ENCODE measurements at places on chromosomes 1 and 21.

DNA sequence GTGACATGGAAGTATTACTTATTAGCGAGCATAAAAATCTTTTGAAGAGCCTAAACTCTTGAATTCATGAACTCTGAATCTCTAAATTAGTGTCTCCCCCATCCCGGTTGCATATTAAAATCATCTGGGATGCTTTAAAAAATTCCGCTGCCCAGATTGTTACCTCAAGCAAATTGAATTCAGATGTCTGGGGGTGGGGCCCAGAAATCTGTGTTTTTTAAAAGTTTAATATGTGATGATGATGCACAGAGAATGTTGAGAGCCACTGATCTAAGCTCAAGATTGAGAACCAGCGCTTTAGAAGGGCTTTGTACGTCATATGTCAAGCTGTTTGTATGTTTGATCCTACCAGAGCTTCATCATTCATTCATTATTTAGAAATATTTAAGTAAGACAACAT is 446.8 kb downstream of the NUF2 start:
- DNase-seq = no peak

DNA sequence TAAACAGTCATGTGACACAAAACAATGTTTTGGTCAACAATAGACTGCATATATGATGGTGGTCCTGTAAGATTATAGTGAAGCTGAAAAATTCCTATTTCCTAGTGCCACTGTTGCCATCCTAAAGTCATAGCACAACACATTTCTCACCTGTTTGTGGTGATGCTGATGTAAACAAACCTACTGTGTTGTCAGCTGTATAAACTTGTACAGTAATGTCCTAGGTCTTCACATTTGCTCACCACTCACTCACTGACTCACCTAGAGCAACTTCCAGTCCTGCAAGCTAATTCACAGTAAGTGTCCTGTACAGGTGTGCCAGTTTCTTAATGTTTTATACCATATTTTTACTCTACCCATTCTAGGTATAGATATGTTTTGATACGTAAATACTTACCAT is 326.1 kb upstream of the USP24 start:
- DNase-seq = no peak

- no peak for DNase-seq
Measured at GRCh38 chr21:40436261-40436660, 410.7 kb downstream of the DSCAM start.

GRCh38 chr1:58815686-58816071 is 31.8 kb upstream of the JUN start:
- no peak for DNase-seq

GRCh38 chr21:37655611-37656300 is 260.5 kb downstream of the KCNJ6 start:
- DNase-seq = no peak

DNA sequence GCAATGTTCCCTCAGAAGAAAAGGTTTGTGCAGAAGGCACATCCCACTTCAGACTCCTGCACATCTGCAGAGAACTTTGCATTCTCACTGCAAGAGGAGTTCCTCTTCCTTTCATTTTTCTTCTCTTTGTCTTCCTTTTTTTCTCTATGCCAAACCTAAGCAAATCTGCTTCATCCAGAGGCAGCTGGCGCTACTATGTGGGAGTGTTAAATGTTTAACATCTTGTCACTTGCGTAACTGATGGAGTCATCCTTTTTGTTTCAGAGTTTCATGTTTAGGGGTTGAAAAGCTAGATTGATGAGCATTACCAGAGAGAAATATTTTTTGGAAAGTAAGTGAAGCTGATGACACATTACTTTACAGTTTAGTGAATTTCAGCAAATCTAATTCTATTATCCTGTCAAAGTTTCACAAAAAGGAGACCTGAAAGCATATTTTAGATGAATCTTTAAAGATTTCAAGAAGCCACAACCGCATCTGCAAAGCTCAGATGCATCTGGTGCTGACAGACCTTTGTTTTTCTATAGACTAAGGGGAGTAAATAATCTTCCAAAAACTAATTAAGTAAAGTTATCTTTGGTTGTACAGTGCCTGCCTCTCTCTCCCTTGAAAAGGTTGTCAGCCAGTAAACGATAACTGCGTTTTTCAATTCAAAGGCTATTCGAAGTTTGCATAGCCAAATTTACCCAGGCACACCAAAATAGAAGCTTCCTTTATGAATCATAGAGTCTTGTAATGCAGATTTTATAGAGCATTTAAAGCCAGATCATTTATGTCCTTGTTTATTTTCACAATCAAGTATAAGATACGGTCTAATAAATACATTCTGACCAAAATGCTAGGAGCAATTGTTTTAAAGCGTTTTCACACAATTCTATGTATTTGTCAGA is 1.2 kb upstream of the LRRC53 start:
- DNase-seq = no peak

GRCh38 chr1:213996320-213997037 is 8.7 kb downstream of the PROX1 start:
- no peak for DNase-seq

GRCh38 chr1:194102607-194103006 is 916.2 kb upstream of the B3GALT2 start:
- DNase-seq = no peak

GRCh38 chr1:17895986-17896385 is 140.9 kb downstream of the ACTL8 start:
- DNase-seq = no peak

- DNase-seq = no peak
Measured at GRCh38 chr1:14897997-14898645, 255.4 kb upstream of the TMEM51 start.

GRCh38 chr1:14658642-14659041 is 60.2 kb downstream of the KAZN start:
- no peak for DNase-seq

DNA sequence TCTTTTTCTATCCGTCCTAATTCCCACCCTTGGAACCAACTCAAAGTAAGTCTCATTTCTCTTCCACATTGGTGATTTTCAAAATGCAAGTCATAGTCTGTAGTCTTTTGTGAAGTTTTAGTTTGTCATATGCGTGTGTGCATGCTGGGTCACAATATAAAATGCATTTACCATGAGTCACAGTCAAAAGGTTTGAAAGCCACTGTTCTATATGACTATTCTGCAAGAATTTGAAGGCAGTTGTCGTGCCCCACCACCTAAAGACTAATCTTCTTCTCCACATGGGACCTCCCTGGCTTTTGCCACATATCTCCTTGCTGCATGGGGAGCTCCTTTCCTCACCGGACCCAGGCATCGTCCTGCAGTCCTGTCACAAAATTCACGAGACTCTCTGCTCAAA is 1.6 kb downstream of the STPG1 start:
- DNase-seq = no peak

- DNase-seq = no peak
Measured at GRCh38 chr21:35042836-35043235, 6.3 kb downstream of the RUNX1 start.

DNA sequence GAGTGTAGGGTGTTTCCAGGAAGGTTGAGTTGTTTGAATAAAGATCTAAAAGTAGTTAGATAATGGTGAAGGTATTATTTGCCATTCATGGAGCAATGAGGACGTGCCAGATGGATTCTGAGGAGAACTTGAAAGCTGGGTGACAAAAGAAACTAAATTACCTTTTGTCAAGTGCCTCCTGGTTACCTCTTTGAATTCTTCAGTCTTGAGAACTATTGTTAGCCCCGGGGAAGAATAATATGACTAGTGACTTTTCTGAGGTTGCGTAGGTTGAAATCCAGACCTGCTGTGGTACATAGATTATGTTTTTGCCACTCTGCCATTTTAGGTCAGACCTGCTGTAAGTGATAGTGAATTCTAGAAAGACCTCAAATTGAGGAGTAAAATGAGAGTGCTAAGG is 11.5 kb downstream of the LAMC1 start:
- no peak for DNase-seq

DNA sequence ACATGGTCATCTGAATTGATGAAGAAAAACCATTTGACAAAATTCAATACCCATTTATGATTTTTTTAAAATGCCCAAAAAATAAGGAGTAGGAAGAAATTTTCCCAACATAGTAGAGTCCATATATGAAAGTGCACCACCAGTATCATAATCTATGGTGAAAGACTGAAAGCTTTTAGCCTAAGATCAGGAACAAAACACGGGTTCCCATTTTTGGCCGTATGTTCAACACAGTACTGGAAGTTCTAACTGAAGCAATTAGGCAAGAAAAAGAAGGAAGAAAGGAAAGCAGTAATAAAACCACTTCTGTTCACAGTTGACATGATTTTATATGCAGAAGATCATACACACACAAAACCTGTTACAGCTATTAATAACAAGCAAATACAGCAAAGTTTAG is 227.8 kb upstream of the RAB4A start:
- peak; percentile 74 for DNase-seq

DNA sequence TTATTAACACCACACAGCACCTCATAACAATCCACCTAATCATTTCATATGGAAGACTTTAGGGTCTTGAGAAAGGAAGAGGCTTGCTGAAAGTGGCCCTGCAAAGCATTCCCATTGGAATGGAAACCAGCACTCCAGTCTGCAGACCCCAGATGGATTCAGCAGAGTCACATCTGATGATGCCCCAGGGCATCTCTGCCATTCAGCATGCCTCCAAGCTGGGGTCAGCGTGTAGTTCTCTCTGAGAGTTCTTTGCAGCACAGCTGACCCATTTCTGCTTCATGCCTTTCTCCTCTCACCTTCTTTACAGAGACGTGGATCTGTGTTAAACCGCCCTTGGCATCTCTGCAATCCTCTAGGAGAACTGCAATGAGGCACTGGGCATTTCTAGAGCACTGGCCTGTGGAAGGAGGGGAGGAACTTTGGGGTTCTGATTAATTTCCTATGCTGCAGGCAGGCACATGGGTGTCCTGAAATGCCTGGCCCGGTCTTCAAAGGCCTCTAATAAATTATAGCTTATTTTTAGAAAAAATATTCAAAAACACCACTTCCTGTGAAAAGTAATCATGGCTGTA is 2.6 kb upstream of the LUZP1 start:
- no peak for DNase-seq

- DNase-seq = peak; percentile 34
Measured at GRCh38 chr1:101293461-101294051, 56.7 kb downstream of the S1PR1 start.

- DNase-seq = peak; percentile 56
Measured at GRCh38 chr1:21289700-21290545, at the start of gene ECE1. ECE1 (minus strand) TSS chr1:21290463; CDS start chr1:21290414, 49 bp downstream.

DNA sequence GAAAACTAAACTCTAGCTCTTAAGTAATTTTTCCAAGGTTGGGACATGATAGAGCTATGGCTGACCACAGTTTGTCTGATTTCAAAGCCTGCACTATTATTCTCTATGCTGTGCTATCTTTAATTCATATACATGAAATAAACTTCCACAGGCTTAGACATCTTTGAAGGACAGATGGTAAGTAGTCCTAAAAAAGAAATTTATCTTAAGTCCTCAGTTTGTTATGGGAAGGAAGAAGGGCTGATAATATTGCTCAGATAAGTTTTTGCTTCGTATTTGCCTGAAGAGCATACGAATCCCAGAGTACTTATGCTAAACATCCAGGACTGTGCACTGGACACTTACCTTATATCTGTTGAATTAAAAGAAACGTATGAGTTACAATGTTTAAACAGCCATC is 39.6 kb downstream of the VCAM1 start:
- DNase-seq = no peak

DNA sequence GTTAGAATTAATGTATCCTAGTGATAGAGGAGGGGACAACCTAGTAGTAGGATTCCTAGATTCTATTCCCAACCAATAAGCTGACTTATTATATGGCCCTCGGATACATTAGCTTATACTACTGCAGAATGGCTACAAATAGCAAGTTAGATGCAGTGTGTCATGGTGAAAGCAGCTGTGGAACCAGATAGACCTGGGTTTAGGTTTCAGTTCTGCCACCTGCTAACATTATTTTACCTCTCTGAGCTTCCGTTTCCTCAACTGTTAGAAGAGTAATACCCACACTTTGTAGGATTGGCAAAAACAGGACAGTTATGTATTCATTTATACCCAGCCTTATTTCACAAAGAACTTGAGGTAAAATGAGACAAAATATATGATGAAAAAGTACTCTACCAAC is 21.6 kb upstream of the MAGOH start:
- no peak for DNase-seq

GRCh38 chr21:42189431-42189830 is 29.5 kb upstream of the ABCG1 start:
- no peak for DNase-seq
